Right ventricle myocardium superior (tissue), 1 donor: ENCODE measurements at places on chromosomes 3 and 15. TPM values are rescaled to one million over a fixed set of nuclear protein-coding genes. Genes with fewer than 3 reads are reported as not detected.

EXD1 gene
- total RNA-seq = not detected

GOLGA8R gene
- 4.3 TPM for total RNA-seq

- DNase-seq = no peak
These were observed 10.9 kb downstream of the LRRFIP2 start for GRCh38 chr3:37163262-37164015.

ZBTB47 gene
- total RNA-seq = 82.3 TPM

- no peak for DNase-seq
These were observed 33.1 kb upstream of the CCDC50 start for GRCh38 chr3:191296041-191296541.

ANKDD1A gene
- 1.4 TPM for total RNA-seq

DNA sequence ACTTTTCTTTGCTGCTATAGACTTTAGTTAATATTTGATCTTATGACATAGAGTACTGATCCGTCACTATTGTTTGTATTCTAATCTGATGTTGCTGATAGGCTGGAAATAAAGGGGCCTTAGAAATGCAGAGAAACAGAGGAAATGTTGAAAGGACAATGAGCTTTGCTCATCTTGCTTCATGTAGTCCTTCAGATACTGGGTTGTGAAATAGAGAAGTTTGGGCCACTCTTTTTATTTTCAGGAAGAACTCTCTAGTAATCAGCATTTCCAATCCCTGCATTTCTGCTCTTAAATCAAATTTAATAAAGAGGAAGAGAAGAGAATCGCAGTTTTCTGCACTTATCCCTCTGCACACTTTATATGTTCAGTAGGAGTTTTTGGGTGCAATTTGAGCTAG, 192.8 kb upstream of the THBS1 start:
- no peak for DNase-seq

GRCh38 chr3:130841357-130841756, 52.5 kb upstream of the ATP2C1 start:
- DNase-seq = no peak

GRCh38 chr15:39127151-39127790, 453.6 kb upstream of the THBS1 start:
- DNase-seq = no peak

DNA sequence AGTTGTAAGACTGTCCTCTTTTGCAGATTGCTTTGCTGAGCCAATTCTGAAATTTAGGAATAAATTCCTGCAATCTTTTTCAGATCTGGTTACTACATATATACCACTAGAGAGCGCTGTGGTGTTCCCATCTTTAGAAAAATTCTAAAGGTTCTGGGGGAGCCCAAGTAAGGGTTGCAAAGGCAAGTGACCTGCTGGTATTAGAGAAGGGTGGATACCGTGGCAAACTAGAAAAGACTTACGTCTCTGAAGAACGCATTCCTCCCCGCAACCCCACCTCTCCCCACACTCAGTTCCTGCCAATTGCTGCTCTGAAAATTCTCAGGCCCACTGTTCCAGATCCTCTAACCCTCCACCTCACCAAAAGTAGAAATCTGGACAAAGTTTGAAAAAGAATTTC, 48.5 kb downstream of the EFHB start:
- no peak for DNase-seq

BOC gene
- total RNA-seq = 7.4 TPM

DNA sequence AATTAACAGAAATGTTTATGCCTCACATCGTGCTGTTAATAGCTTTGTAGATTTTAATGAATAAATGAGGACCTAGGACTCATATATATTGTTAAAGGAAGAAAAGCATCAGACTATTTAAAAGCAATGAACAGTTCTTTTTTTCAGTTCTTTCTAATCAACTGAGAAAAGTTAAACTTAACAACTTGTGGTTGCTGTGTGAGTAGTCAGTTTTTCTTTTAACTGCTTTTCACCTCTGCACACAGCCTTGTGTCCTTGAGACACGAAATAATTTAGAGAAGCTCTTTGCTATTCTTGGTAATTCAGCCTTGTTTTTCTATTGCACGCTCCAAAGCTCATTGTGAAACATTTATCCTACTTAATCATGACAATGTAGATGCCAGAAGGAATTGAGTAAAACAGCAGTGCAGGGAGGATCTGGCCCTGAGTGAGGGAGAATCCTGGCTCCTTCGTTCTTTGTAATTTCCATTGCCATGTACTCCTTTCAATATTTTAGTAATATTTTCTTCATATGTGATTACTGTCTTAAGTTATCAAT, 499.0 kb downstream of the PYDC2 start:
- no peak for DNase-seq

- peak; percentile 90 for DNase-seq
These were observed 43.2 kb upstream of the TSEN2 start for GRCh38 chr3:12440927-12441714.

DNA sequence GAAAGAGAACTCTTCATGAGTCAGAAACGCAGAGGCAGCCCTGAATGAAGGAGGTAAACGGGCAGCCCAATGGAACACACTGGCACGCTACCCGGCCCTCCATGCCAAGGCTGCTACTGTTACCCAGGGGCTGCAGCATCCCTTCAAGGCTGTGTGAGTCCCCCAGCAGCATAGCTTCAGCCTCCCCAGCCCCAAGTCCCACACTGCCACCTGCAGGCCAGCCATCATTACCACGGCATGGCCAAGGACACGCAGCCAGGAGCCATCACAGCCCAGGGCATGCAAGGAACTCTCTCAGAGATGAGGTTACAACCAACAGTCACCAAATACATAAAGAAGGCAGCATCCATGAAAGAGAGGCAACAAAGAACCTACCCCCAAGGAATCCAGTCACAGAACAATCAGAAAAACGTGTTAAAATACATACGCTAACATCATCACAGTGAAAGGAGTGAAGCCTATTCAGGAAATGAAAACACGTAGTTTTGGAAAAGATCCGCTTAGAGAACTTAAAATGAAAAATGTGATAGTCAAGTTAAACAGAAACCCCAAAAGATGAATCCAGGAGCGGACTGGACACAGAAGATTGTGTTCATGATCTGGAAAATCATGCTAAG, 22.4 kb downstream of the PLA2G4F start:
- DNase-seq = no peak

DNA sequence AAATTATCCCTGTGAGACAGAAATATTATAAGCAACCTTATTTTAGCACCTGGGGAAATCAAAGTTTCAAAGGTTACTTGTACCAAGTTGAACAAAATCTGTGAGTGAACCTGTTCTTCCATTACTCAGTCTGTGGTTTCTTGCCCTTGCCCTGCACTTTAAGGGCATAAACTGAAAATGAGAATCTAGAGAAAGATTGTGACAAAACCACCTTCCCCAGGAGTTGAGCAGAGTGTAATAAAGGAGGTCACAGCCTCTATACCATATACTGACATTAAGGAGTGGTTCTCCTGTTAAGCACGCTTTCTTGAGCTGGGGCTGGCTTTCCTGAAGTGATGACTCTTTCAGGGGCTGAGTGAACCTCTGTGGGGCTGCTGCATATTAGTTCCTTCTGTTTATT, 143.4 kb downstream of the PDCD6IP start:
- no peak for DNase-seq

GRCh38 chr3:118488732-118489131, 545.9 kb downstream of the IGSF11 start:
- no peak for DNase-seq

- no peak for DNase-seq
These were observed 129.1 kb upstream of the UMPS start for GRCh38 chr3:124601190-124601589.

DNA sequence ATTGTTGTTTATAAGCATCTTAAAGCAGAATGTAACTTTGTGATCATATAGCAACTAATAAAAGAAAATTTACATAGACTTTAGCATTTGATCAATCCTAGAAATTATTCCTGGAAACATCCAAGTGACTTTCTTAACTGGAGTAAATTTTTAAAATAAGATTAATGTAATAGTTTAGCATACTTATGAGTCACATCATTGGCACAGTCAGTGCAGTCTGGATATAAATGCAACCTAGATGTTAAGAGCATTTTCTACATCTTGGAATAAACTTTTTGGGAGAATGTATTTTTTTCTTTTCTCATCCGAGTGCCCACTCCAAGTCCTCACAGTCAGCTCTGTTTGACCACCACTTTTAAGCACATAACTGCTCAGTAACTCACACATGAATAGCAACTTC, 324.6 kb upstream of the PLSCR5 start:
- DNase-seq = no peak

KIF15 gene
- 0.73 TPM for total RNA-seq

DNA sequence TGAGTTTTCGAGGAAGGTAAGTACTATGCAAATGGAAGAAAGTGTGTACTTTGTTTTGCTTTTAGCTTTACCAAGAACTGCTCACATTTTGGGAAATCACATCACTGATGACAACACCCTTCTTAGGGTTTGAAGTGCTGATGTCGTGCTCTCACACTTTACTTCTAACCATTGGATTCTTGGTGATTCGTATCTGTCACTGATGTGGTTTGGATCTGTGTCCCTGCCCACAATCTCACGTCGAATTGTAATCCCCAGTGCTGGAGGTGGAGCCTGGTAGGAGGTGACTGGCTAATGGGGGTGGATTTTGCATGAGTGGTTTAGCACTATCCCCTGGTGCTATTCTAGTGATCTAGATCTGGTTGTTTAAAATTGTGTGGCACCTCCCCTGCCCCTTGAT, 75.4 kb upstream of the RGMA start:
- DNase-seq = no peak

DNA sequence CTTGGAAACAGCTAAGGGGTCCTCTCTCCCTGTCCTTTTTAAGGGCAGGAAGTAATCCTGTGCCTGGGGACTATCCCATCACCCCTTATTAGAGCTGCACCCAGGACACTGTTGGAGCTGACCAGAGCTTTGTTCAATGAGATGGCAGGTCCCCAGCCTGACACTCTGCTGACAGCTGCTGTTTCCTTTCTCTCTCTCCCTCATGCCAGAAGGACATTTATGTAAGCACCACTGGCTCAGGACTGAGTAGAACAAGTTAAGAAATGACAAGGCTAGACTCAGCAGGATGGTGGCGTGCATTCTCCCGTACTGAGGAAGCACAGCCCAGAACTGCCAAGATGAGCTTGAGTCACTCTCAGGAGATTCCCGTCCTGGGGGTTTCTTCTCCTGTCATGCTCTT, 17.3 kb downstream of the GJD2 start:
- DNase-seq = peak; percentile 47

CCDC9B gene
- total RNA-seq = 155 TPM

TMEM41A gene
- 9.2 TPM for total RNA-seq

DNA sequence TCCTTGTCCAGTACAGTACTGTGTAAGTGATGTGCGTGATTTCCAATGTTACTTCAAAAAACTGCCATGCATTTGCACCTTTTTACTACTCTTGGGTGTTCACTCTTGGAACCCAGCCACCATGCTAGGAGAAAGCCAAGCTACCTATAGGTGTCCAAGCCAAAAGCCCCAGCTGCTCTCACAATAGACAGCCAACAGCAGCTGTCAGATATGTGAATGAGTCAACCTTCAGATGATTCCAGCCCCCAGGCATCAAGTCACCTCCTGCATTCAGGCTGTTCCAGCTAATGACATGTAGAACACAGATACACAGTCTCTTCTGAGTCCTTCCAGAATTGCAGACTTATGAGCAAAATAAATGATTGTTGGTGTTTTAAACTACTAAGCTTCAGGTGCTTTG, 417.7 kb upstream of the TGFBR2 start:
- DNase-seq = peak; percentile 35

DNA sequence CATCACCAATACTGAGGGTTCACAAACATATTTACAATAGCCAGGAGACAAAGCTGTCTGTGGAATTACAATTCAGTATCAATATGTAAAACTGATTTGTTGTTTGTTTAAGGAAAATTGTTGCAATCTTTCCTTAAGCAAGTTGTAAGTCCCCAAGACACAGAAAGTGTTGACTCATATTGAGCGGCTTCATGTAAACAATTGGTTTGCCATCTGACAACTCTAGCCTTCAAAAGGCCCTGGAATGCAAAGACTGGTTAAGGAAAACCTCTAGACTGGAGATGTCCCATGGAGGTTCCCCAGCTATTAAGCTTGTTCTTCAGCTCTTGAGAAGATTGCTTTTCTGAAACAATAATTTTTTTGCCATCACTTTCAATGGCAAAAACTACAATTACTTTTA, 283.7 kb upstream of the PROK2 start:
- no peak for DNase-seq

STRIT1 gene
- not detected for total RNA-seq

DNA sequence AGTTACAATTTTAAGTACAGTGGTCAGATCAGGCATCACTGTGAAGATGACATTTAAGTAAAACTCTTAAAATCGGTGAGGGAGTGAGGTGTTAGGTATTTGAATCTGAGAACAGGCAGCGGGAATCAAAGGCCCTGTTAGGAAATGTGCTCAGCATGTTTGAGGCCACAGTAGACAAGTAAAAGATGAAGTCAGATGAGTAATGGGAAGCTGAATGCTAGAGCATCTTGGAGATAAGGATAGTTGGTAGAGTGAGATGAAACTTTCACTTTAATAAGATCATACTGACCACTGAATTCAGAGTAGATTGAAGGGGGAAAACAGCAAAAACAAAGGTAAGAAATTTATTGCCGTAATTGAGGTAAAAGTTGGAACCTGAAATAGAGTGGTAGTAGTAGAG, 61.6 kb downstream of the DCBLD2 start:
- no peak for DNase-seq
